Activated CD8-positive, alpha-beta T cell treated with anti-CD3 and anti-CD28 coated beads, Interleukin-2, amount 10 ng/mL, durations not matched to agents 7 days and 5 days (primary cell): ENCODE measurements at places on chromosomes 1 and 21. TPM values are rescaled to one million over a fixed set of nuclear protein-coding genes. Genes with fewer than 3 reads are reported as not detected.
A peak's percentile ranks its signal among the peaks of the same experiment; 100 is the strongest.

Gene VCAM1
- 0.08 TPM for total RNA-seq

Gene TRNAU1AP
- total RNA-seq = 77.7 TPM

Gene GNPAT
- total RNA-seq = 35.7 TPM

Gene MAB21L3
- not detected for total RNA-seq

Gene DIPK1A
- total RNA-seq = 13.1 TPM

- DNase-seq = no peak
- no peak overlapping the region for H3K4me3 ChIP-seq
- no peaks in the 10 kb centered on the region for H3K36me3 ChIP-seq
- H3K4me1 ChIP-seq = no peaks in the 10 kb centered on the region
These were observed 268.2 kb downstream of the HMCN1 start for GRCh38 chr1:186002406-186002805.

DNA sequence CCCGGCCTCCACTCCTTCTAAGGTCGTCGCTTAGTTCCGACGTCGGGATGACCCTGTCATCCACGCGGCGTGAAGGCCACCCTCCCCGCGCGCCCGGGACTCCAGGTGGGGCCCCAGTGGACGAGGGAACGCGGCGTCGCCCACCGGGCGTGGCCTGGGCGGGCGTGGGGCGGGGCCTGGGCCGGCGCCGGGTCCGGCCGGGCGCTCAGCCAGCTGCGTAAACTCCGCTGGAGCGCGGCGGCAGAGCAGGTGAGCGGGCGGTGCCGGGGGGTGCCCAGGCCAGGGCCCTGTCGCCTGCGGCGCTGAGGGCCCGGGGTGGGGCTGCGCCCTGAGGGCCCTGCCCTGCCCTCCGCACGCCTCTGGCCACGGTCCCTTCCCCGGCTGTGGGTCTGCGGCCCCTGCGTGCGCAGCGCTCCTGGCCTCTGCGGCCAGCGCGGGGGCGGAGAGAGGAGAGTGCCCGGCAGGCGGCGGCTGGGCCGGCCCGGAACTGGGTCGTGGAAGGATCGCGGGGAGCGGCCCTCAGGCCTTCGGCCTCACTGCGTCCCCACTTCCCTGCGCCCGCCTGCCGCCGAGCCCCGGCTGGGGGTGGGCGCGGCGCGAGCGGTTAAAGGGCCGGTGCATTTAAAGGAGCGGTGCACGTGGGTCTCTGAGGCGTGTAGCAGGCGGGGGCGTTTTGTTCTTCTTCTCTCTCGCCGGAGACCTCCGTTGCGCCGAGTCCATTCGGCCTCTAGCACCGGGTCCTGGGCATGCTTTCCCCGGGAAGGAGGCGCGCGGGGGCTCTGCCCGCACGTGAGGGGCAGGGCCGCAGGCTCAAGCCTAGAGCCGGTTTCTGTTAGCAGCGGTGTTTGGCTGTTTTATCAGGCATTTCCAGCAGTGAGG lies at the start of gene PSEN2:
Gene PSEN2, plus strand, starts transcription at position 216 of the 879 bp plus-strand sequence. CDS start 11,292 bp downstream, outside the sequence.
- H3K4me3 ChIP-seq = peak within 1 kb of the TSS; percentile 75
- no peaks in the 10 kb centered on the region for H3K36me3 ChIP-seq
- peak; percentile 66 for DNase-seq
- peaks cover 23% of the 10 kb centered on the region for H3K27me3 ChIP-seq
- H3K4me1 ChIP-seq = peaks cover 11% of the 10 kb centered on the region
- H3K27ac ChIP-seq = peak within 1 kb of the TSS; percentile 56

DNA sequence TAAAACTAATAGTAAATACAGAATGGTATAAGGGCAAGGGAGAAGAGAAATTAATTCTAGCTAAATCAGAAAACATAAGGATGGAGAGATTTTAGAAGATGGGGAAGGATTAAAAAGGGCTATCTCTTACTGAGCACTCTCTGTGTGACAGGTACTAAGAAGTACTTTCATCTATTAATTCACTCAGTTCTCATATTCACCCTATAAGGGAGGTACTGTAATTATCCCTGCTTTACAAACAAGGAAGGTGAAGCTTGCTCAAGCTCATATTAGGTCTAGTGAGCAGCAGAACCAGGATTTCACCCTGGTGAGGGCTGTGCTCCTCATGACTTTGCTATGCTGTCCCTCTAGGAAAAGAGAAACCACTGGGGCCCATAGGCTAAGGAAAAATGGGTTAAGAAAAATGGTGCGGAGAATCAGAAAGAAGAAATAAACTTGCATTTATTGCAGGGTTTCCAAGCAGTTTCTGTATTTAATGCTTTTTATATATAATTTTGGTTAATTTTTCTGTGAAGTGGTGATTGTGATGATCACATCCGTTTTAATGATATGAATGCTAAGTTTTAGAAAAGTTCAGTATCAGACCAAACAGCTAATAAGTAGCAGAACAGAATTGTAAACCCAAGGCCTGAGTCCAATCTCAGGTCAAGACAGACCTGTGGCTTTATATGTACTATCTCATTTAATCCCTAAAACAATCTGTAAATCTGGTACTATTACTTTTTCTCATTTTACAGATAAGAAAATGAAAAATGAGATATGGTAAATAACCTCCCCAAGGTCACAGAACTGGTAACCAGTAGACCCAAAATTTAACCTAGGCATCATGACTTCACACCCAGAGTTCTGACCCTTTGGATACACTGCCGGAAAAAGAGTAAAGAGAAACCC lies 1.7 kb downstream of the PCNX2 start:
- H3K4me1 ChIP-seq = peaks cover 29% of the 10 kb centered on the region
- no peaks in the 10 kb centered on the region for H3K27me3 ChIP-seq
- peaks cover 18% of the 10 kb centered on the region for H3K36me3 ChIP-seq
- H3K4me3 ChIP-seq = peak overlapping the region; percentile 24
- H3K27ac ChIP-seq = peak overlapping the region; percentile 35

- H3K36me3 ChIP-seq = peaks cover 5% of the 10 kb centered on the region
- H3K27me3 ChIP-seq = peaks cover 5% of the 10 kb centered on the region
- no peak overlapping the region for H3K4me3 ChIP-seq
These were observed 78.0 kb upstream of the ZNF648 start for GRCh38 chr1:182139496-182139895.

- no peaks in the 10 kb centered on the region for H3K27me3 ChIP-seq
- H3K36me3 ChIP-seq = peaks cover 20% of the 10 kb centered on the region
These were observed 1.4 kb downstream of the KIAA0319L start for GRCh38 chr1:35555601-35556477.

DNA sequence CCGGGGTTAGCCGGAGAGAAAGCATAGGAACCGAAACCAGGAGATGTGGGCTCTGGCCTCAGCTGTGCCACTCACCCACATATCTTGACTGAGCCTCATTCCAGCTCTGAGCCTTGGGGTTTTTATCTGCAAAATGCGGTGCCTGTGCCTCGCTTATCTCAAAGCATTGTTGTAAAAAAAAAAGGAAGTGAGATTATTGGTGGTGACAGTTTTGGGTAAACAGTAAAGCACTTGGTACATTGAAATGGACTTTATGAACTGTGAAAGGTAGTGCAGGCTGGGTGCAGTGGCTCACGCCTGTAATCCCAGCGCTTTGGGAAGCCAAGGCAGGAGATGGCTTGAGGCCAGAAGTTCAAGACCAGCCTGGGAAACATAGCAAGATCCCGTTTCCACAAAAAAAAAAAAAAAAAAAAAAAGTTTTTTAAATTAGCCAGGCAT lies 3.8 kb downstream of the PTAFR start:
- peaks cover 32% of the 10 kb centered on the region for H3K27me3 ChIP-seq
- no peaks in the 10 kb centered on the region for H3K36me3 ChIP-seq
- peak; percentile 70 for DNase-seq
- H3K4me3 ChIP-seq = peak overlapping the region; percentile 48

DNA sequence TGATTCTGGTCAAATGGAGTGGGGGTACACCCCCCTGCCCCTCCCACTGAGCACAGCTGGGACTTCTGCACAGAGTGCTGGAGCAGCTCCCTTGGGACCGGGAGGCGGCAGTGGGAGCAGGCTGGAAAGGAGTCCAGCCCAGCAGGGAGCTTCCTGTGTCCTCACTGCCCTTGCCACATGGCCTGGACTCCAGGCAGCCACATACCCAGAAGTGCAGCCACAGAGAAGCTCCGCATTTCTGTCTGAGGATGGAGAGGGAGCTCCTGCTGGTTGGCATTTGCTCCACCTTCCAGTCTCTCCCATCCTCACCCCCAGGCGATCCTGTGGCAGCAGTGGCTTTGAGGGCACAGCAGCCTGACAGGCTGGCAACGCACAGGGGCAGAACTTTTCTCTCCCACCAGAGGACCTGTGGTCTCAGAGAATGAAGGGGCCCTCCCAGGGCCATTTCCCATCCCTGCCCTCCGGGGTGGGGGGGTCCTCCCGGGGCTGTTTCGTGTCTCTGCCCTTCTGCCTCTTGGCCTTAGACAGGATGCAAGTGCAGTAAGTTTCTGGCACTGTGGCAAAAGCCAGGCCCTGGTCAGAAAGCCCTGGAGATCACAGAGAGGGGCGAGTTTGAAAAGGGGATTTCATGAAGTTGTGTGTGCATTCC lies 103.6 kb upstream of the COL6A1 start:
- no peak overlapping the region for H3K4me3 ChIP-seq
- H3K36me3 ChIP-seq = no peaks in the 10 kb centered on the region
- H3K27ac ChIP-seq = no peak overlapping the region
- no peak for DNase-seq
- H3K4me1 ChIP-seq = peaks cover 15% of the 10 kb centered on the region
- peaks cover 19% of the 10 kb centered on the region for H3K27me3 ChIP-seq

GRCh38 chr1:164622068-164622845 lies 63.3 kb downstream of the PBX1 start:
- no peaks in the 10 kb centered on the region for H3K36me3 ChIP-seq
- no peak overlapping the region for H3K27ac ChIP-seq

- H3K27me3 ChIP-seq = no peaks in the 10 kb centered on the region
- peak overlapping the region; percentile 97 for H3K4me3 ChIP-seq
- peak; percentile 56 for DNase-seq
- peaks cover 35% of the 10 kb centered on the region for H3K4me1 ChIP-seq
These were observed 728 bp downstream of the OTUD7B start for GRCh38 chr1:150009604-150010392.

DNA sequence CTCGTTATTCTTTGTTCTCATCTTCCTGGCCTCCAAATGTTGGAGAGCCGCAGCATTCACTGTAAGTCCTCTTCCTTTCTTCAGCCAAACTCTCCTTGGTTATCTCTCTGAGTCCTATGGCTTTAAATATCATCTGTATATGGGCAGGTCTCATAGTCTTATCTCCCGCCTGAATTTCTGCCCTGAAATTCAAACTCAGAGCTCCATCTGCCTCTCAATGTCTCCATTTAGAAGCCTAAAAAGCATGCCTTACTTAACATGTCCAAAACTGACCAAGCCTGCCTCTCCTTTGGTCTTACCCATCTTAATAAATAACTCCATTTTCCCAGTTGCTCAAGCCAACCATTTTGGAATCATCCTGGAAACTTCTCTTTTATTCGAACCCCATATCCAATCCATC lies 80.7 kb downstream of the DHRS3 start:
- H3K27ac ChIP-seq = no peak overlapping the region
- no peak overlapping the region for H3K4me3 ChIP-seq
- no peak for DNase-seq
- H3K36me3 ChIP-seq = peaks cover 26% of the 10 kb centered on the region

- peaks cover 18% of the 10 kb centered on the region for H3K36me3 ChIP-seq
- peak overlapping the region; percentile 82 for H3K4me3 ChIP-seq
- H3K27ac ChIP-seq = peak overlapping the region; percentile 93
These were observed 663 bp downstream of the CAMTA1 start for GRCh38 chr1:6785728-6786505.

GRCh38 chr1:99685516-99686180 lies 39.7 kb downstream of the PALMD start:
- peak; percentile 60 for DNase-seq
- H3K27me3 ChIP-seq = peaks cover 20% of the 10 kb centered on the region
